ENCODE measurements at places on chromosomes 13 and 19. TPM values are rescaled to one million over a fixed set of nuclear protein-coding genes. Genes with fewer than 3 reads are reported as not detected.

Gene FOXO1
- total RNA-seq: 24.1 TPM

Gene PPFIA3
- 9.7 TPM for total RNA-seq

Gene INAFM1
- 4.8 TPM for total RNA-seq

Gene CYP4F12
- 25.2 TPM for total RNA-seq
